Cerebellum (tissue), 4 donors: ENCODE measurements at places on chromosomes 3 and 15.

GRCh38 chr15:99486371-99487336 is 79.1 kb upstream of the MEF2A start:
- DNase-seq = peak; percentile 73

DNA sequence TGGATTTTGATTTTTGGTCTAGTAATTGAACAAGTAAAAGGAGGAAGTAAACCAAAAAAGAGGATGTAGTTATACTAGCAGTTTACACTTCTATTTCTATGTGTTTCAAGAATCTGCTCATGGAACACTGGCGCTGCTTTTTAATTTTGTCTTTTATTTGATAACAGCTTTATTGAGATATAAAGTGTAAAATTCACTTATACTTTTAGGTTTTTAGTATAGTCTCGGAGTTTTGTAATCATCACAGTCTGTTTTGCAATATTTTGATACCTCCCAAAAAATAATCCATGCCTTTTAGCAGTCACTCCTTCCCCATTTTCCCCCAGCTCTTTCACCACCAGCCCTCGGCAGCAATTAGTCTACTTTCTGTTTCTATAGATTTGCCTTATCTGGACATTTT is 18.0 kb downstream of the UBE2E2 start:
- no peak for DNase-seq

- DNase-seq = no peak
These were observed 42.3 kb downstream of the RSRC1 start for GRCh38 chr3:158152186-158152585.

DNA sequence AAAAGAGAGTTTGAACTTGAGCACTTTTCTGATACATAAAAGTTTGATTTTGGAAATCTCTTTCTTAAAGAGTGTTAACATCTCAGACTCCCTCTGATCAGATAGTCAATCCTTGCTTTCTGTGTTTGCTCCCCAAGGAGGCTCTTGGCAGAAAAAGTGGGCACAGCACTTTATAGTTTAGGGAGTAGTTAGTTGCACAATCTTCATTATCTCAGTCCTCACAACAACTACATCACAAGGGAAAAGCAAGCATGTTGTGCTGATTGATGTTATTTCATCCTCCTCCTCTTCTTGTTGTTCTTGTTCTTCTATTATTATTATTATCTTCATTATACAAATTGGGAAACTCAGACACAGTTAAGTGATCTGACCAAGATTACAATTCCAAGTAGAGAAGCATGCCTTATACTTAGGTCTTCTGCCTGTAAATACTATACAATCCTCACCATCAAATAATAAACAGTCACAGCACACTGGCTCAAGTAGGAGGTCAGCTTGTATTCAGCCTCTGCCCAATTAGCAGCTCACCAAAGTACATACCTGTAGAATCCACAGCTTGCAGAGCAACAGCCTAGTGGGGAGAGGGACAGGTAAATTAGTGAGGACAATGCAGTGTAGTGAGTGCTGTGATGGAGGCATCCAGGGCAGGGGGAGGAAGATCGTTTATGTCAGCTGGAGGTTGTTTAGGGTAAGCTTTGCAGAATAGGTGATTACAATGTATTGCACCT is 304.1 kb upstream of the MME start:
- no peak for DNase-seq

GRCh38 chr15:53586799-53587198 is 172.7 kb downstream of the WDR72 start:
- peak; percentile 1 for DNase-seq

- DNase-seq = no peak
These were observed 4.3 kb upstream of the RHCG start for GRCh38 chr15:89500397-89501270.

- no peak for DNase-seq
These were observed 132.6 kb downstream of the NR2F2 start for GRCh38 chr15:96462768-96463750.

- DNase-seq = no peak
These were observed 166.4 kb downstream of the ATG7 start for GRCh38 chr3:11438646-11439045.

DNA sequence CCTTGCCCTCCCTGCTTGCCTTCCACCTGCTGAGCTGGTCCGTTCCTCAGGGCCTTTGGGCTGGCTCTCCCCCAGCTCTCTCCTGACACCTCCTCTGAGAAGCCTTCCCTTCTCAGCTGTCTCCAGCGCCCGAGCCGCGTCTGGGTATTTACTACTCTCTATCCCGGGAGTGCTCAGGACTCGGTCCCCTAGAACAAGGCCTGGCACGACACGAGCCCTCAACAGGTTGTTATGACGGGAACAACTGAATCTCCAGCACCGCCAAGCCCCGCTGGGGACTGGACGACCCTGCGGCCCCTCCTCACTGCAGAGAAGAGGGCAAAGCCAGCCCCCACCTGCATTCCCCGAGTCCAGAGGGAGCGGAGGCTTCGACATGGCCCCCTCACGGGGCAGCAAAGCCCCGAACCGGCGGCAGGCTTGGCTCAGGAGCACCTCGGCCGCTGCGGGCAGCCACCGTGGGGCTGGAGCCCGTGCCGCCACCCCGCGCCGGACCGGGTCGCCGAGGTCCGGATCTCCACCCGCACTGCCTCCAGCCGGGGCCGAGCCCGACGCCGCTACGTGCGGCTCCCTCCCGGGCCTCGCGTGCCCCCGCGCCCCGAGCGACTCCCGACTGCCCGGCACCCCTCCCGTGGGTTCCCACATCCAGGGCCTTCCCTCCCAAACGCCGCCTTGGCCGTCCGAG is 792 bp downstream of the TPRA1 start:
- no peak for DNase-seq

DNA sequence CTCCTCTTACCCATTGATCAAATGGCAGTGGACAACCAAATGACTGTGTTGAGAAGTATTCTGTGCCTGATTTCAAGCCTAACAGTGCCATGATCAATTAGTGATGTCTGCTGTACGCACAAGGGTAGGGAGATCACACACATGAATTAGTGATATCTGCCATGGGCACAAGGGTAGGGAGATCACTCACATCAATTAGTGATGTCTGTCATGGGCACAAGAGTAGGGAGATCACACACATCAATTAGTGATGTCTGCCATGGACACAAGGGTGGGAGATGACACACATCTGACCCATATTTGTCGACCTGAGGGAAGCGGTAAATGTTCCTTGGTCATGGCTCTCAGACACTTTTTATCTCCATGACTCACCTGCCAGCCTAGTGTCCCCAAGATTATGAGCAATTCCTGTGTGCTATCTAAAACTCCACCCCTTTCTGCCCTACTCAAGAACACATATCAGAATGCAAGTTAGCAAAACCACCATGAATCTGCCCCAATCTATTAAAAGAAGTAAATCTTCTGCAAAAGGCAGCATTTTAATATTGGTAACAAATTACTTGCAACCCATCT is 165.0 kb downstream of the NTRK3 start:
- no peak for DNase-seq

DNA sequence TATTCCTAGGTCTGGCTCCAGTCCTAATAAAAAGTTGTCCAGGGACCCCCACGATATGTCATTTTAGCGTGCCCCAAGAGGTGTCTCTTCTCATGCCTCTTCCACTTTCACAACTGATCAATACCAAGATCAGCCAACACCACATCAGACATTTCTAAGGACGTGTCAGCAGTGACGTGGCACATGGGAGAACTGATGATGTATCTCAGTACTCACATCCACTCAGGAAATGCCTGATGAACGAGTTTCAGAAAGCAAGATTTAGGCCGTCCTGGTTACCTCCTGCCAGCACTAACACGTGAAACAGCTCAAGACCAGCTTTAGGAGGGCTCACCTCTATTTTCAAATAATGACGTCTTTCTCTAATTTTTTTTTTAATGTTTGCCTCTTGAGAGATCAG is 19.6 kb downstream of the VGLL4 start:
- no peak for DNase-seq

- no peak for DNase-seq
These were observed 17.6 kb upstream of the LINGO1 start for GRCh38 chr15:77650265-77650664.

GRCh38 chr3:158925021-158925420 is 123.2 kb downstream of the MFSD1 start:
- DNase-seq = no peak

- no peak for DNase-seq
These were observed 6.2 kb upstream of the SSUH2 start for GRCh38 chr3:8650583-8651416.

DNA sequence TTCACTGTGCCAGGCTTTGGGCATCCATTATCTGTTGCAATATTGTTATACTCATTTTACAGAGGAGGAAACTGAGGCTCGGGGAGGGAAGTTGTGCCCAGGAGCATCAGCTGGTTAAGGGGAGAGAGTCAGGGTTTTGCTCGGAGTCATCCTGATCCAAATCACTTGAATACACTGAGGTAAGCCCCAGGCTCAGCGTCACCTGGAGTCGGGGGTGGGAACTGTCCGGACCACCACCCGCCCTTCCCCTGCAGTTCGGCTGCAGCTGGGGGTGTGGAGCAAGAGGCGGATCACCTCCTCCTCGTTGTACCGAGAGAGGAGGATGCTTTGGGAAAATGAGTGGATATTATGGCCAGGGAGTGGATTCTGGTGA is 646 bp downstream of the HRH1 start:
- DNase-seq = no peak

GRCh38 chr15:25721605-25721955 is 141.5 kb downstream of the ATP10A start:
- DNase-seq = no peak

DNA sequence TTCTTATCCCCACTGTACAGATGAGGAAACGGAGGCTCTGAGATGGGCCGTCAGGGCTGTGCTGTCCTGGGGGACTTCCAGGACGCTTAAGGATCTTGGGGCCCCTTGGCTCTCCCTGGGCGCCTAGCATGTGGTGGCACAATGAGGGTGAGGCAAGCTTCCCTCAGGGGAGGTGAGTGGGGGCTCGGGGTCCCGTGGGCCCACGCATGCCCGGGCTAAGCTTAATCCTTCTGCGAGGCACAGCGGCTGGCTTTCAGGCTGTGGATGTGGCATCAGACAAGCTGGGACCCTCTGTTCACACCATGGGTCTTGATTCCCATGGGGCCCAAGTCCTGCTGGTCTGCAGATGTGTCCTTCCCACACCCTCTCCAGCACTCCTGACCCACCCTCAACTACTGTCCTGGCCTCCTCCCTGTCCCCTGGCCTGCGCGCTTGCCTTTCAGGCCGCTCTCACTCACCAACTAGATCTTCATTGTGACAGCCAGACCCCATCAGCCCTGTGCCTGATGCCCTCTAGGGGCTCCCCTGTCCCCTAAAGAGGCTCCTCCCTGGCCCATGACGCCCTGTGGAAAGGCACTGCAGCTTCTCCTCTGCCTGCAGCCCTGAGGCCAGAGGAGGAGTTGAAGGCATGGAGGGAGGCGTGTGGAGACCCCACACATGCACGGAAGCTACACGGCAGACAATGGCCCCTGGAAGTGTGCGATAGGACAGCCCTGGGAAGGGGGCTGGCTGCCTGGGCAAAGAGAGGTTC is 11.3 kb downstream of the DUSP7 start:
- no peak for DNase-seq

GRCh38 chr15:61031532-61031931 is 197.6 kb downstream of the RORA start:
- no peak for DNase-seq

- DNase-seq = no peak
These were observed 41.6 kb upstream of the STRIT1 start for GRCh38 chr3:155334914-155335723.

- DNase-seq = no peak
These were observed 258.8 kb upstream of the PDZRN3 start for GRCh38 chr3:73883497-73883896.

DNA sequence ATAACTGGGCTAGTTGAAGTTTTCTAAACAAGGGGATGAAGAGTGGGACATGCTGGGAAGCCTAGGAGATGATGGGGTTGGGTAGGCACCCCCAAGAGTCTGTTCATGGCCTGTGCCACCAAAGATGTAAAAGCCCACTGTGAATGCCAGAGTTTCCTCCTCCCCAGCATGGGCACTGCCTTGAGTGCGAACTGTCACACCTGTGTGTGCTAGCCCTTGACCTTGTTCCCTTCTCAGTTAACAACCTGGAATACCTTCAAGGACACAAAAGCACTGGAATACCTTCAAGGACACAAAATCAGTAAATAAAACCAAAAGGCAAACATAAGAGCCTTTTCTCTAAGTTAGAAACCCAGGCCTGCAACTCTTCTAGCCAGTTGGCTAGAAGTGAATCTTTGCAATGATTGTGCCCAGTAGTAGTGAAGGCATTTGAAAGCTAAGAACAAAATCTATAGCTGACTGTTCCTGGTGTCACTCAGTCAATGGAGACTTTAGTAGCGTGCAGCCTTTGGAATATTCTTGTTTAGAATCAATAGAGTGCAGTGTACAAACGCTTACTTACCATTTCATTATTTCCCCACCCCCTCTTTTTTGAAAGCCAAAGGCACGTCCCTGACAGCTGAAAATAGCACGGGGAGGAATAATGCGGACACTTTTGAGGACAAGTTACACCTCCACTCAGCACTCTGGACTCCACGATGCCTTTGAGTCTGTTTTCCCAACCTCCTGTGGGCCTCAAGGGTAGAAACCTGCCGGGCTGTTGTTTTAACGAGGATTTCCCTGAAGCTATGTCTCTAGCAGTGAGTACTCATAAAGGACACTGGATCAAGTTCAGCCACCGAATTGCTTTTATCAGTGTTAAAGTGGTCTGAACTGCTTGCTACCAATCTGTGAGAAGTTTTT is 24.2 kb downstream of the PSMD6 start:
- DNase-seq = no peak

GRCh38 chr3:181694805-181695660 is 16.7 kb upstream of the SOX2 start:
- DNase-seq = no peak

- DNase-seq = no peak
These were observed 16.7 kb upstream of the ZMAT3 start for GRCh38 chr3:179088306-179088705.
